ENCODE measurements at places on chromosomes 1 and 21. TPM values are rescaled to one million over a fixed set of nuclear protein-coding genes. Genes with fewer than 3 reads are reported as not detected.

PHACTR4 gene
- total RNA-seq = 47.4 TPM

SYDE2 gene
- 5.9 TPM for total RNA-seq

C8B gene
- not detected for total RNA-seq

LCE6A gene
- total RNA-seq = 64.6 TPM

PKN2 gene
- 34.1 TPM for total RNA-seq

IGSF3 gene
- 59.2 TPM for total RNA-seq

FHAD1 gene
- not detected for total RNA-seq
